ENCODE measurements at places on chromosomes 3 and 15.

GRCh38 chr3:104764496-104764895, 602.2 kb upstream of the ALCAM start:
- DNase-seq = no peak

DNA sequence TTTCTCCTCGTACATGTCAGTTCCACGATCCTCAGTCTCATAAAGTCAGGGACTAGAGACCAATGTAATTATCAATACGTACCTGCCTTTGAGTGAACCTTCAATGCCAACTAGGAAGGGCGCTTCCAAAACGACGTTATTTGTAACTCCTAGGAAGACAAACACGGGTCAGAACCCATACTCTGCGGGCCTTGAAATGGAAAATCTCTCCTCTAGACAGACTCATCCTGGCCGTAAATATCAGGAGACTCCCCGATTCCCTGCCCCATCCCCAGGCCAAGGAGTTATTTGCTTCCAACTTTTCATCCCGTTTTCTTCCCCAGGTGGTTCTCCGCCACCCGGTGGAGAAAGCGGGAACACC, 578 bp downstream of the OIP5 start:
- DNase-seq = peak; percentile 59

- no peak for DNase-seq
These were observed 113.1 kb downstream of the TIGIT start for GRCh38 chr3:114406922-114407321.

DNA sequence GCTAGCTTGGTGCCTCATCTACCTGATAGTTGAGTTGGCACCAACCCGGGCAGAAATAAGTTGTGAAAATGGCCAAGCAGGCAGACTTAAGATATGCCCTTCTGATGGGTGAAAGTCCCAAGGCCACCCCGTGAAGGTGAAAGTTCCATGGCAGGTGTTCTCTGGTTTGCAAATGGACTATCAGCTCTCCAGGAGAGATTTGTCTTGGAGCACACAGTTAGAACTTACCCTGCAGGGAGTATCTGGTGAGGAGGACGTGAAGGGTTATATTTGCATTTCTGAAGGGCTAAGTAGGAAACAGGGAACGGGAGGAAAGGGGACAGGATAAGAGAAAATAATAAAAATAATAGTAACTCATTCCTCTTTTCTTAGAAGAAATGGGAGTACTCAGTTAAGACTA, 220.5 kb downstream of the TP63 start:
- DNase-seq = no peak

DNA sequence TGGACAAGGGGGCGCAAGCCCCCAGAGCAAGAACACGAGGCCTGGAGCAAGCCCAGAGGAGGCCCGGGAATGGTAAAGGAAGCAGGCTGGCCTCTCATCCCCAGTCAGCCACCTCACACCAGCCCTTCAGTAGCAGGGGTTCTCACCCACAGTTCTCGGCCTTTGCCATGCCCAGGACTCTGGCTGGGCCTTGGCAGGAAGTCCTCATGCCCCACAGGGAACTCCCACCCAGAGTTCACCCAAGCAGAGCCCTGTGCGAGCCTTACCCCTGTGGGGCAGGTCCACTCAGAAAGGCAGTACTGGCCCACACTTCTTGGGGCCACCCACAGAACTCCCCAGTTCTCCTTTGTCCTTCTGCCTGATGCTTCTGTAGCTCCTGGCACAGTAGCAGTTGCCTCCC, 30.3 kb downstream of the CYP11A1 start:
- no peak for DNase-seq

GRCh38 chr3:178480274-178480673, 56.0 kb upstream of the KCNMB2 start:
- no peak for DNase-seq

- DNase-seq = no peak
These were observed 443.7 kb upstream of the GRM7 start for GRCh38 chr3:6417174-6417573.

DNA sequence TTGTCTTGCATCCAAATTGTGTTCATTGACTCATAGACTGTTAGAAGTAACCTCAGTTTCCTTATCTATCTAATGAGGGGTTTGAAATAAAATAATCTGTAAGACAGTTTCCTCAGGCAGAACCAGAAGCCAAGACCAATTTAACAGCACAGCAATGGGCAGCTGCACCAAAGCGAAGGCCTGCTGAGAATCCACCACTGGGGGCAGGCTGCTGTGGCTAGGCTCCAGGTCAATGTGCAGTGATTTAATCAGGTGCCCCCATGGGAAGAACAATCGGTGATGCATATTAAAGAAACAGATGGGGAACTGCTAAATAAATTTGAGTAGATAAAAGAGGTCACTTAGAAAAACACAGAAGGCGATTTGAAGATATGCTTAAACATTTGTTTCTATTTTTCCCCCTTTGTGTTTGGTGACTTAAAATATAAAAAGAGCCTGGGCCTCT, 28.0 kb upstream of the TMOD3 start:
- DNase-seq = no peak

DNA sequence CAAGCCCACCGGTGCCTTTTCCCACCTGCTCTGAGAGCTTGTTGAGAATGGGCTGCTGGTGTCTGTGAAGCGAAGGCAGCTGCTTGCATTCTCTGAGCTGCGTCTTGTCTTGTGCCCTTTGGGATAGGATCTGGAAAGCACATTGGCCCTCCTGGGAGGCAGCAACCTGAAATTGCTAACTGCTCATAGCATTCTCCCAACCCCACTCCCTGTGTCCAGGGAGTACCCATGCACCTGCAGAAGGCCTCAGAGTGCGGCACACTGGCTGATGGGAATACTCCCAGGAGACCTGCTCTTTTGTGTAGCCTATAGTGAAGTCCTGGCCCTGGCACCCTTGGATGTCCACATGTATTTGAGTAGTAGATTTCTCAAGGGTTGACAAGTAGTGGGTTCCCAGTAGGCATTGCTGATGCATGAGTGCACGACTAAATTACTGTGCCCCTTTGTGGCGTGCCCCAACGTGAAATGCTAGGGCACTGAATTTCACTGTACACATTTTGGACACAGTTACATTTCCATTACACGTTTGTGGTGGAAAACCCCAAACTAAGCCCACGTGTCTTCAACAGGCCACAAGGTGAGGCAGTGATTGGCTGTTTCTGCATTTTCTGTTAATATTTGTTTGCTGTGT, 3.7 kb downstream of the EPHB1 start:
- no peak for DNase-seq

DNA sequence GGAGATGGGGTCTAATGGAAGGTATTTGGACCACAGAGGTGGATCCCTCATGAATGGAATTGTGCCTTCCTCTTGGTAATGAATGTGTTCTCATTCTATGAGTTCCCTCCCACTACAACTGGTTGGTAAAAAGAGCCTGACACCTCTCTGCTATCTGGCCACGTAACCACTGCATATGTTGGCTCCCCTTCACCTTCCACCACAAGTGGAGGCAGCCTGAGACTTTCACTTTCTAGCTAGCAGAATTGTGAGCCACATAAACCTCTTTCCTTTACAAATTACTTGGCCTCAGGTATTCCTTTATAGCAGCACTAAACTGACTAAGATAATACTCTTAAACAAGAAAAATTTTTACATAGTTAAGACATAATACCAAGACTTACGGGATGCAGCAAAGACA, 155.3 kb downstream of the NR1I2 start:
- no peak for DNase-seq

- DNase-seq = no peak
These were observed 271.7 kb downstream of the PDZRN3 start for GRCh38 chr3:73352841-73353645.

GRCh38 chr3:54146506-54147239, 24.3 kb downstream of the CACNA2D3 start:
- peak; percentile 9 for DNase-seq

GRCh38 chr3:55012091-55012490, 84.2 kb upstream of the LRTM1 start:
- DNase-seq = no peak

- DNase-seq = no peak
These were observed 120.7 kb downstream of the ADCY5 start for GRCh38 chr3:123327956-123328850.
